Activated B cell treated with CpG ODN at 0.5 μM for 24 hours (primary cell): ENCODE measurements at places on chromosomes 7 and 10.

DNA sequence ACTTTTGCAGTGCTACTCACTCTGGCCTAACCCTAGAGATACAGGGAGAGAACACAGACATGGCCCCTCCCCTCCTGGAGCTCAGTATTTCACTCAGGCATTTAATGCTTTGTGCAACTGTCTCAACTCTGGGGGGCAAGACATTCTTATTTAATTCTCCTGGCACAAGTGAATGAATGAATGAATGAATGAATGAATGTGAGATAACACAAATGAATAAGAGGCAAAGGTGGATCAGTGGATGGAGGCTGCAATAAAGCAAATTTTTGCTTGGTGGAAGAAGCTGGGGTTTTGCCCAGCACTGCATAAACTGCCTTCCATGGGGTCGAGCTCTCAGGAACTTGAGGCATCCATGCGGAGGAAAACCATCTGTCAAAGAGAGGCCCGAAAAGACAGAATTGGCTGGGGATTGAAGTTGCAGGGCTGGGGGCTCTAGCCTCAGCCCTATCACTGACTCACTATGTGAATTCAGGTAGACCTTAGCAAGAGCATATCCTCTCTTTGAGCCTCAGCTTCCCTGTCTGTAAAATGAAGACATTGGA, 441.4 kb upstream of the ZMIZ1 start:
- peaks cover 21% of the 10 kb centered on the region for H3K27me3 ChIP-seq
- no peaks in the 10 kb centered on the region for H3K36me3 ChIP-seq
- no peaks in the 10 kb centered on the region for H3K4me1 ChIP-seq

GRCh38 chr7:102284891-102285539, 1.7 kb upstream of the SH2B2 start:
- no peaks in the 10 kb centered on the region for H3K36me3 ChIP-seq
- peaks cover 55% of the 10 kb centered on the region for H3K4me1 ChIP-seq
- H3K27me3 ChIP-seq = no peaks in the 10 kb centered on the region
- DNase-seq = peak; percentile 27
- H3K4me3 ChIP-seq = peak overlapping the region; percentile 78

DNA sequence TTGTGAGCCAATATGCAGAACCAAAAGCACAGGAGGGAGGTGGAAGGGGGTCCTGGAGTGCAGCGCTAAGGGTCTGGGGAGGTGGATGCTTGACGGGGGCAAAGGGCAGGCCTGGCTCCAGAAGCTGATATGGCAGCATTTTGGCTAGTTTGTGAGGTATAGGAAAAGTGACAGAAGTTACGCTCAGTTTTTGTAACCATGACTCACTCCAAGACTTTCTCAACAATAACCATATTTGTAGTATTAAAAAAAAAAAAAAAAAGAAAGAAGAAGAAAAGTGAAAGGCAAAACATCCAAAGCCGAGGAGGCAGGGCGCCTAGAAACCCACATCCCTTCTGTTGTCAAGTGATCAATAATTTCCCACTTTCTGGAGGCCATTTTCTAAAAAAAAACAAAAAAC, 92.3 kb downstream of the RNF216 start:
- H3K27me3 ChIP-seq = no peaks in the 10 kb centered on the region
- no peak for DNase-seq
- no peak overlapping the region for H3K4me3 ChIP-seq
- peaks cover 89% of the 10 kb centered on the region for H3K4me1 ChIP-seq
- H3K27ac ChIP-seq = peak overlapping the region; percentile 47

DNA sequence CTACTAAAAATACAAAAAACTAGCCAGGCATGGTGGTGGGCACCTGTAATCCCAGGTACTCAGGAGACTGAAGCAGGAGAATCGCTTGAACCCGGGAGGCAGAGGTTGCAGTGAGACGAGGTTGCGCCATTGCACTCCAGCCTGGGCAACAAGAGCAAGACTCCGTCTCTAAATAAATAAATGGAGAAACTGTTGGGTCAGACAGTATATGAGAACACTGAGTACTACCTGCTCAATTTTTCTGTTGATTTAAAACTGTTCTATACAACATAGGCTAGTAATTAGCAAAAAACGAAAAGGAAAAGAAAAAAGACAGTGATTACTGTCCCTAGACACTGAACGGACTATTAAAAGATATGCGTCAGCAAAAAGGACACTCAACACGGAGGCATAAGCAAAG, 26.7 kb downstream of the GFRA1 start:
- no peaks in the 10 kb centered on the region for H3K27me3 ChIP-seq
- DNase-seq = no peak
- no peak overlapping the region for H3K4me3 ChIP-seq
- H3K27ac ChIP-seq = no peak overlapping the region
- no peaks in the 10 kb centered on the region for H3K36me3 ChIP-seq

DNA sequence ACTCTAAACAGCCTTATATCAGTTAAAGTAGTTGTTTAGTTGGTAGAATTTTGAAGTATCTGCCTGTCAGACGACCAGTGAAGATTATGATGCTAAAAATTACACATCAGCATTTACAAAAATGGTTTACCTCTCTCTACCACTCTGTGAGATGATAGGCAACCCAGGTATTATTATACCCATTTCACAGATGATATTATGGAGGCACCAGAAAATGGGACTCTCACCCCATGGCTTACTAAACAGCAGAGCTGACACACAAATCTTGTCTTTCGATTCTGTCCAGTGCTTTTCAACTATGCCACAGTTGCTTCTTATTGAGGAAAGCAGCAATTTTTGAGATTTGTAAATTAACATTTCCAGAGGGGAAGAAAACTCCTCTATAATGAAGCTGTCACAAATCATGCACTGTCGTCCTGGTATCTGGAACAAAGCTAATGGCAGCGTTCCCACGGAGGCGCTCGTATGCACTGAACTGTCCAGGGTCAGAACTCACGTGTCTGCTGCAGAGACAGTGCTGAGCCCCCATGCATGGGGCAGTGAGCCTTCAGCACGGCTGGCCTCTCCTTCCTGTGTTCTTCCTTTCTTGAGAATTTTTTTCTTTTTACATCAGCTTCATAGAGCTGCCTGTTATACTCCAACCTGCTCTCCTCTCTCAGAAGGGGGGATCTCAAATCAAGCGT, 381.1 kb downstream of the SDK1 start:
- no peaks in the 10 kb centered on the region for H3K36me3 ChIP-seq
- no peak overlapping the region for H3K27ac ChIP-seq
- H3K4me1 ChIP-seq = peaks cover under 1% of the 10 kb centered on the region
- H3K27me3 ChIP-seq = peaks cover 6% of the 10 kb centered on the region

DNA sequence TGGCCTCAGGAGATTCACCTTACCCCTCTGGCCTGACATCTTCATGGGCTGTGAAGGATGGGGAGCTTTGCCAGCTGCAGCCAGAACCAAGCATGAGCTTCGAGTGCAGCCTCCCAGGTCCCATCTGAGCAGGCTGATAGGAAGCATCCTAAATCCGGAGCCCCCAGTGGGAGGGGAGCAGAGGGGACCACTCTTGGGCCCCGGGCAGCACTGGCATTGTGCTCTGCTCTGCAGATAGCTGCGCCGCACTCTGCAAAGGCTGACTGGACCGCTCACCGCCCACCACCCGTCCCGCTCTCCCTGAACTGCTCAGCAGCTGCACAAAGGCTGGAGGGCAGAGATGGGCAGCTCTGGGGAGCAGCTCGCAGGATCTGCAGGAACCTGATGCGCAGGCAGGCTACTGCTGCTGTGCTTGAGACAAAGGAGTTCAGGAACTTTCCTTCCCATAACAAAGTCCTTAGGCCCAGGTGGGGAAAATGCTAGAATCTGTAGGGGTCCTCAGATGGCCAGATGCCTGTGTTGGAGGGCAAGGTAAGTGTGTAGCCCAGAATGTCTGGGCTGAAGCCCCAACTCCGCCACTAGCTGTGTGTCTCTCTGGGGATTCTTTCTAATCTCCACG, 51.8 kb downstream of the ARHGAP22 start:
- peaks cover 5% of the 10 kb centered on the region for H3K27me3 ChIP-seq
- H3K4me1 ChIP-seq = peaks cover 11% of the 10 kb centered on the region
- no peak for DNase-seq
- H3K27ac ChIP-seq = no peak overlapping the region

DNA sequence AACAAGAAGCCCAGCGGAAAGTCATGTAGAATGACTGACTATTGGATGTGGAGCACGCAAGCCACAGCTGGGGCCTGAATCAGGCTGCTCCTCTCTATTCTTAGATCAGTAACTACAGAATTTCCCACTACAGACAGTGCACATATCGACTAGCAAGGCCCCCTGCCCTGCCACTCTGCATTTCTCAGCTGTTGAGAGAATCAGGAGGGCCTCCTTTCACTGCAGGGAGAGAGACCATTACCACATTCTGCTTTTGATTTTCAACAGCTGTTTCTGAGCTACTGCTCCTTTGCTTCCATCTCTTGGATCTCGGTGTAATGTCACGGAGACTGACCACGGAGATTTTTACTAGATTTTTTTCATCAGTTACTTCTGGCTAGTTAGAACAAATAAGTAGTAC, 73.8 kb downstream of the PON1 start:
- no peaks in the 10 kb centered on the region for H3K4me1 ChIP-seq
- no peaks in the 10 kb centered on the region for H3K27me3 ChIP-seq
- DNase-seq = no peak

DNA sequence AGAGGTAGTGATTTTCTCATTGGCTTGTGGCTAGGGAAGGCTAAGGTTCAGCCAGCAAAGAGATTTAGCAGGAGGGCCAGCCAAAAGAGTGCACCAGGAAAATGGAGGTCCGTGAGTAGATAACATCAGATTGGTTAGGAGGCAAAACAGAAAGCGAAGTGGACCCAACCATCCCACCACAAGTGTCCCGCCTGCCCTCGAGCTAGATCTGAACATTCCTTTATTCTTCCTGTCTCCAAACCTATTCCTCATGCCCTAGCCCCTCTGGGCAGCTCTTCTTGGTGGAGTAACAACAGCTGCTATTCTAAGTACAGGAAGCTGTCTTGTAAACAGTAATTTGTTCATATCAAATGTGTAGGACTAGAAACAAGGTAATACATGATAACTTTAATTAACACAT, 85.7 kb upstream of the BET1 start:
- H3K27ac ChIP-seq = no peak overlapping the region
- H3K36me3 ChIP-seq = no peaks in the 10 kb centered on the region
- no peaks in the 10 kb centered on the region for H3K27me3 ChIP-seq
- no peak overlapping the region for H3K4me3 ChIP-seq
- DNase-seq = no peak
- H3K4me1 ChIP-seq = peaks cover 19% of the 10 kb centered on the region

- H3K27ac ChIP-seq = no peak overlapping the region
- DNase-seq = no peak
- H3K36me3 ChIP-seq = no peaks in the 10 kb centered on the region
- H3K27me3 ChIP-seq = peaks cover 34% of the 10 kb centered on the region
- no peak overlapping the region for H3K4me3 ChIP-seq
Observed at GRCh38 chr10:77744245-77744644, 106.6 kb upstream of the KCNMA1 start.

DNA sequence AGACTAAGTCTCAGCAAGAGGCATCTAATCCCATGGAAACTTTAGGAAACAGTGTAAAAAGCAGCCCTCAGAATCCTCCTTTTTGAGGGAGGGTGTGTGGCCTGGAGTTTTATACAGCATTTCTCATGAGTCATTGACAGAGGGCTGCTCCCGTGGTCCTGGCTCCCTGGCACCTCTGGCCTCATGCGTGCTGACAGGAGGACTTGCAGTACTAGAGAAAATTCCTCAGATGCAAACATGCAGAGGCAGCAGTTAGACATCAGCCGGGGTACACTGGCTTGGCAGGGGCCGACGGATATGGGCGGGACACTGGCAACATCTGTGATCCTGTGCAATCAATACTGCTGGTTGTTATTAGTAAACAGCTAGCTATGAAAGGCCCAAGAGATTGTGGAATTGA, 925.1 kb upstream of the CELF2 start:
- no peaks in the 10 kb centered on the region for H3K4me1 ChIP-seq
- no peak overlapping the region for H3K4me3 ChIP-seq
- no peaks in the 10 kb centered on the region for H3K27me3 ChIP-seq
- H3K36me3 ChIP-seq = no peaks in the 10 kb centered on the region
- H3K27ac ChIP-seq = no peak overlapping the region

- no peak overlapping the region for H3K4me3 ChIP-seq
- DNase-seq = no peak
- no peak overlapping the region for H3K27ac ChIP-seq
- H3K27me3 ChIP-seq = no peaks in the 10 kb centered on the region
Observed at GRCh38 chr7:78760620-78761355, 692.7 kb downstream of the MAGI2 start.
